ENCODE measurements at places on chromosomes 1 and 21.

DNA sequence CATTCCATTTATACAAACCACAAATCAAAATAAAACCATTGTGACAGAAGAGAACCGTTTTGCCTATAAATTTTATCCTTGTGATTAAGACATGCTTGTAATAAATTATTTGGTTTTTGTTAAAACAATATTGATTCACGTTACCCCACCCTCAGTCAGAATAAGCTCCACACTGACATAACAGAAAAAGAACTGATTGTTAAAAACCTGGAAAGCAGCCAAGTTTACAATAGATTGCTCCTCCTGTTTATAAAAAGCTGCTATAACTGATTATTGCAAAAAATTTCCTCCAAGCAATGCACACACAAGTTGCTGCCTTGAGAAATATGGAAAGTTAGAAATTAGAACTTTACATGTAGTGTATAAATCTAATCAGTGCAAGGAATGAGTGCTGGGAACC, 263.5 kb downstream of the SETD4 start:
- DNase-seq = no peak

GRCh38 chr1:77833521-77834100, 54.2 kb downstream of the MIGA1 start:
- no peak for DNase-seq

- DNase-seq = no peak
These were observed 914 bp upstream of the MTF1 start for GRCh38 chr1:37860346-37860666.

DNA sequence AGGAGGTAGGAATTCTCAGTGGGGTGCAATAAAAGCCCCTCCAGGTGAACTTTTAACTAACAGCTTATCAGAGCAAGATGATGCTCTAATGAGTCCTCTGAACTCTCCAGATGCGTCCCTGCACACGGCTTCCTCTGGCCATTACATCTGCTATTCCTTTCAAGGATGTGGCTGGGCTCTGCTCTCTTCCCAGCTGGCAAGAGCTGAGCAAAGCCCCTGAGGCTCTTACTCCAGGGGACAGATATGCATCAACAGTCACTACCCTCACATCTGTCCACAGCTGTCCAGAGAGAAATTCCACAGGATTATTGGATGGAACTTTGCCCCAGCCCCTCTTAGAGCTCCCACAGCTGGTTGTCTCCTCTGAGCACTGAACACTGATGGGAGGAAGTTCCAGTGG, 267.8 kb downstream of the C1orf94 start:
- DNase-seq = no peak

DNA sequence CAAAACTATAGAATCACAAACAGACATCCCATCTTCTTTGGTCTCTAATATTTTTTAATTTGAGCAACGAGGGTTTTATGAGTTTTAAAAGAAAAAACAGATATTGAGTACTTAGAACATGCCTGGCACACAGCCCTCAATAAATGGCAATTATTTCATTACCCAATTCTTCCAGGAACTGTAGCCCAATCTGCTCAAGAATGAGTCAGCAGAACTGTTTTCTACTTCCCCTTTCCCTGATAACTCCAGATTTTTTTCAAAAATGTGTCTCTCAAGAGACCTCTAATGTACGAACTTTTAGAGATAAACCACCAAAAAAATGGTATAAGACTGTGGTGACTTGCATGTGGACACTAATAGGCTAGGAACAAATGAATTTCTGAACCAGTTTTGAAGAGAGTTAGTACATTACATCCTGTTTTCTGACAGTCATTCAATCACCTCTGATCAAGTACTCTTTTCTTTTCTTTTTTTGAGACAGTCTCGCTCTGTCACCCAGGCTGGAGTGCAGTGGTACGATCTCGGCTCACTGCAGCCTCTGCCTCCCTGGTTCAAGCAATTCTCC, 11.5 kb downstream of the ABL2 start:
- no peak for DNase-seq

DNA sequence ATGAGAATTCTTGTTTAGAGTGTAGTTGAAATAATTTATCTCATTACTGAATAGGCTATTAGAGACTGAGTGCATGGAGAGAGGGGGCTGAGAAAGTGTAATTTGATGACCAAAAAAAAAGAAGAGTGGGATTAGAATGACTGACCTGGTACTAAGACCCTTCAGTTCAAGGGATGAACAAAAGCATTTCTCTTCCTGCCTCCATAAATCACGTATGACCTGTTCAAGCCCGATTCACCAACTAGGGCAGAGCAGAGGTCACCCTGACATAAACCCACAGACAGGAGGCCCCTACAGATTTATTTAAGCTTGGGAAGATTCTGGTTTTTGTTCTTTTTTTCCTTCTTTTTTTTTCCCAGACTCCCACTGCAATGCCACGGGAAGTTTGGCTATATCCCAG, 123.7 kb upstream of the COP1 start:
- no peak for DNase-seq

- no peak for DNase-seq
These were observed 233.3 kb upstream of the C1orf174 start for GRCh38 chr1:4133297-4133938.

DNA sequence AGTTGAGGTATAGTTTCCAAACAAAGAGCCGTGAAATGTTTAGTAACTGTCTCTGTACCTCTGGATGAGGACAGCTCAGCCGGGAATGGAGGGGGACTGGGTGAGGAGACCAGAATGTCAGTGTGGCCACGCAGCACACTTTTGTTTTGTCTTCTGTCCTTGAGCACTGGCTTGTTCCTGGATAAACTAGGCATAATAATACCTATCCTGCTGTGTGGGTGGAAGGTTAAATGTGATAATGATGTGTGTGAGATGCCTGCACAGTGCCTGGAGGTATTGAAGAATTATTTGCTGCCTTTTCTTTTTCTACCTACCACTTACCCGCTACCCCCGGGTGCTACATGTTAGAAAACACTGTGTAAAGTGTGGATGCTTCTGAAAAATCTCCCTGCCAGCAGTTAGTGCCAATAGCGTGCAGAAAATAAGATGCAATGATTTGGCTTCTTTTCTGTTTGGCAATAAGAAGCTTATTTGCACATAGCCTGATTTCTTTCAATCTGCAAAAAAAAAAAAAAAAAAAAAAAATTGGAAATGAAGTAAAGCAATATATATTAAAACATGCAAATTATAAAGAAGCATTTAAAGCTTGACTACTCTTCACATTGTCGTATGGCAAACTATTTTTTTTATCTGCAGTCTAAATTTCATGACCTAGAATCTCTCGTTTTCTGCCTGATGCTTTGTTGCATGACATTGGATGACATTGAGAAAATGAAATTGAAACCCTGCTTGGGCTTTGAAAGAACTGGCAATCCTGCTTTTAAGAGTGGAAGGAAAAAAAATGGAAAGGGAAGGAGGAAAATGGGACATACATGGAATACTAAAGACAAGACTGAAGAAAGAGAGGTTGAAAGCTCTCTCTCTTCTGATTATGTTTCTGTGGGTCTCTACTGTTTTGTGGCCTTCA, 89.5 kb downstream of the DISC1 start:
- no peak for DNase-seq

GRCh38 chr1:170583186-170583585, 51.2 kb downstream of the GORAB start:
- no peak for DNase-seq

DNA sequence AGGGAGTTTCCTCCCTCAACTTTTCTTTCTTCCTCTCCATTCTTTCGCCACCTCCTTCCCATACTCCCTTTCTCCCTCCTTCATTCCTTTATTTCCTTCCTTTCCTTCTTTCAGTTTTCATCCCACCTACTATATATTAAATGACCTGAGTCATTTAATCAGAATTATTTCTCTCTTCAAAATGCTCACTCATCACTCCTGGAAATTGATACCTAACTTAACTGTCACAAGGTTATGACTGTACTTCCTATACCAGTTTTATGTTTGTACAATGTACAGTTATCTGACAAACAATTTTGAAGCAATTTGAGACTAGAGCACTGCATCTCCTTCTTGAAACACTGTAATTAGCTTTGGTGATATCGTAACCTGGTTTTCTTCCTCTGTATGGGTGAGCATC, 41.4 kb downstream of the NEXN start:
- no peak for DNase-seq

GRCh38 chr1:21857142-21857839, 45.2 kb downstream of the LDLRAD2 start:
- DNase-seq = no peak

DNA sequence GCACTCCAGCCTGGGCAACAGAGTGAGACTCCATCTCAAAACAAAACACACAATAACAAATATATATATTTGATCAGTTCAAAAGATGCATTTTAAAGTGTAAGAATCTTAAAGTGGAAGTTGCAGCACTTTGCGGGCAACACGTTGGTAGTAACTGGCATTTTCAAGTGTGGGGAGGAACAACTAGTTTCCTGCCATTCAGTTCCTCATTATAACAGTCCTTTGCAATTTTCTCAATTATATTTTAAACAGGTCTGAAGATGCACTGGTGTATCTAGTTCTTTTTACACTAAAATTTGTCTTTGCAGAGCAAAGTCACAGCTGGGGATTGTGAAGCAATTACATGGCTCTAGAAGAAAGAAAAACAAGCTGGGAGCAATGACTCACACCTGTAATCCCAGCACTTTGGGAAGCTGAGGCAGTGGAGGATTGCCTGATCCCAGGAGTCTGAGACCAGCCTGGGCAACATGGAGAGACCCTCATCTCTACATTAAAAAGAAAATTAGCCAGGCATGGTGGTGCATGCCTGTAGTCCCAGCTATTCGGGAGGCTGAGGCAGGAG, 25.3 kb downstream of the RRAGC start:
- no peak for DNase-seq

DNA sequence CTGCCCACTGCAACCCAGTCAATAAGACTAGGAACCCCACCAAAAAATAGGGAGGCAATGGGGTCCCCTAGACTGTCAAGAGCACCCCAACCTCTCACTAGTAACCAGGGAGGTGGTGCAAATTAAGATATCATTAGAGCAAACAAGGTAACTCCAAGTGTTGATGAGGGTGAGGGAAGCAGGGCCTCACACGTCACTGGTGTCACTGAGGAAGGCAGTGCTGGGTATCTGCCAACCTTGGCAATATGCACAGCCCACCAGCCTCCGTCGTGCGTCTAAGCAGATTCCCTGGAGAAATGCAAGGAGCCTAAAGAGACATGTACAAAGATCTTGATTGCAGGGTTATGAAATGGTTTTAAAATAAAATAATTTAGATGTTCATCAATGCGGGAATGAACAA, 3.8 kb downstream of the UBASH3A start:
- no peak for DNase-seq

DNA sequence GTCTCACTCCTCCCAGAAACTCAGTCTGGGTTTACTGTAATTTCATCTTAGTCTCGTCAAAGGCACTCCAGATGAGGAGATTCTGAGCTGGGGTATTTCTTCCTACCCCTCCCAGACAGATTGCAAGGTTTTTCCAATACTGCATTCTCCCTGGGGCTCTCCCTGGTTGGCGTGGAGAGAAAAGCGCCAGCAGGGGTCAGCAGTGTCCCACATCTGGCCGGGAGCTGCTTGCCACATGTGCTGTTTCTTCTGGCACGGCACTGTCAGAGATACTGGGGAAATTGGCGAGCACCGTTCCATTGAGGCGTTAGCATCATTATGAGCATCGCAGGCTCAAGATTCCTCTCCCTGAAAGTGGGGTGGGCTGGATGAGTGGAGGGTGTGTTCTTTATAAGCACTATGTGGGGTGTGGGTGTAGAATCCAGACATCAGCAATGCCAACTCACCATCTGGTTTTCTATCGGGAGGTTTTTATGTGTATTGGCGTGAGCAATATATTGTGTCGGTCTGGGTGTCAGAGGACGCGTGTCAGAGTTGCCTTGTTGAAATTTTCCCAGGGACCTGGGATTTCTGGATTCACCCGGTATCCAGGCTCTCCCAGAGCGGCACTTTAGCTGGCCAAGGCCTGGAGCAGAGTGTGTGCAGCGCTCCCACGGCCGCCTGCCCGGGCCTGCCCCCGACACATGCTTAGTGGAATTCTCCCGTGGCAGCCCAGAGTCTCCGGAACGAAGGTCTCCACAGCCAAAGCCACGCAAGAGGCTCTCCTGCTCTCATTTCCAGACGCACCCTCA, 8.0 kb upstream of the NAV1 start:
- no peak for DNase-seq

DNA sequence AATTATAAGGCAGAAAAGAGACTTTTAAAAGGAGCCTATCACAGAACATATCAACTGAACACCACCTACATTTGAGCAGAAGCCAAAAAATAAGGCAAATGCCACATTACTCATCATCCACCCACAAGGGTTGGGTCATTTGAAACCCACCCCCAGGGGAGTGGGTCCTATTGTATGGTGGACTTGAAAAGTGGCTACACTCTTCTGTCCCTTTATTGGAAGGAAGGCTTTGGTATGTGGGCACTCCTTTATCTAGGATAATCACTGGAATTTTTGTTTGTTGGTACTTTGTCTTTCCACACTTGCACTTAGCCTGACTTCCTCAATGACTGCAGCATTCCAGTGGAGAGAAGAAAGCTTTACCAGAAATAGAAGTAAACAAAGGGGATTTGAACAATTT, 157.2 kb upstream of the COL11A1 start:
- DNase-seq = no peak

- no peak for DNase-seq
These were observed 6.2 kb downstream of the DHX9 start for GRCh38 chr1:182845379-182845778.

DNA sequence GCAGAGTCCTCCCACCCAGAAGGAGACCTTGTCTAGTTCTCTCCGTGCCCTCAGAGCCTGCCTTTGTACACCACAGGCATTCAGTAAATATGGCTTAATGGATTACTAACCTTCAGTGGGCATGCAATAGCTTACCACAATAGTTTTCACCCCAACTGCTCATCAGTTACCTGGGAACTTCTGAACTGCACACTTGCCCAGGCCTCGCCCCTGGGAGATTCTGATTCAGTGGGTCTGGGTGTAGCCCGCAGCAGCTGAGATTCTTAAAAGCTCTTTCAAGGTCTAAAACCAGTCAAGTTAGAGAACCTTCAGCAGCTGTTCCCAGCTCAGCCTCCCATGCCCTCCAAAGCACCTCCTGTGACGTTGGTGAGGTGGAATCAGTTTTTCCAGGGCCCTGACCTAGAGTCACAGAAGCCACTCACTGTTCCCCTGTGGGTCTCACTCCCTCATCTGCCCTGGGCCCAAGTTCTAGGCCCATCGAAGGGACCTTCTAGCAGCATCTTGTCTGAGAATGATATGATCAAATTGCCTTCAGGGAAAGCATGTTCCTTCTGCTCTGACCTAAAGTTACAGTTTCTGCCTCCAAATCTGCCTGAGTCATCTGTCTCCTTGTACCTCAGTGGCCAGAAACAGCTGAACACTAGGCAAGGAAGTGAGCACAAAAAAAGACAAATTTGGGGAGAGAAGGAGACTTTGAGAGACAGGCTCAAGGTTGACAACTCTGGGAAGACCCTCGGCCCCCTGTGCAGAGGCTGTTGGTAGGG, 10.8 kb downstream of the ASAP3 start:
- DNase-seq = no peak

- no peak for DNase-seq
These were observed 44.9 kb downstream of the COL18A1 start for GRCh38 chr21:45449658-45450422.

All from activated T-helper 1 cell treated with anti-CD3 and anti-CD28 coated beads, Interleukin-2, amount 50 U/mL, for 16 hours (primary cell).